ENCODE measurements at places on chromosomes 4 and X.

DNA sequence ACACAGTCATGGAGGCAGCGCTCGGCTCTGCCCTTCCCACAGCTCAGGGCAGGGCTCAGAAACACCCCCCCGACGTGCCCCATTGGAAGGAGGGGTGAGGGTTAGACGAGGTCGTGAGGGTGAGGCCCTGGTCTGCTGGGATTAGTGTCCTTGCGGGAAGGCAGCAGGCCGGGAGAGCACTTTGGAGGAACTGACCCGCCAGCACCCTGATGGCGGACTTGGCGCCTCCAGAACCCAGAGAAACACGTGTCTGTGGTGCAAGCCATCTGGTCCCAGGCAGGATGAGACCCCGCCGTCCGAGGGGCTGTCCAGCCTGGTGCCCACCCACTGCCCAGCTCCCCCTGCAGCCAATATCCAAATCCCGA lies 26.3 kb downstream of the TACC3 start:
- DNase-seq: no peak

DNA sequence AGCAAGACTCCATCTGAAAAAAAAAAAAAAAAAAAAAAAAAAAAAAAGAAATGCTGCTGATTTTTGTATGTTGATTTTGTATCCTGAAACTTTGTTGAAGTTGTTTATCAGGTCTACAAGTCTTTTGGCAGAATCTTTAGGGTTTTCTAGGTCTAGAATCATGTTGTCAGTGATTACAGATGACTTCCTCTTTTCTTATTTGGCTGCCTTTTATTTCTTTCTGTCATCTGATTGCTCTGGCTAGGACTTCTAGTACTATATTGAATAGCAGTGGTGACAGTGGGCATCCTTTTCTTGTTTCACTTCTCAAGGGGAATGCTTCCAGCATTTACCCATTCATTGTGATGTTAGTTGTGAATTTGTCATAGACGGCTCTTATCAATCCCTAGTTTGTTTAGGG lies 334.4 kb downstream of the SPRY1 start:
- no peak for DNase-seq

DNA sequence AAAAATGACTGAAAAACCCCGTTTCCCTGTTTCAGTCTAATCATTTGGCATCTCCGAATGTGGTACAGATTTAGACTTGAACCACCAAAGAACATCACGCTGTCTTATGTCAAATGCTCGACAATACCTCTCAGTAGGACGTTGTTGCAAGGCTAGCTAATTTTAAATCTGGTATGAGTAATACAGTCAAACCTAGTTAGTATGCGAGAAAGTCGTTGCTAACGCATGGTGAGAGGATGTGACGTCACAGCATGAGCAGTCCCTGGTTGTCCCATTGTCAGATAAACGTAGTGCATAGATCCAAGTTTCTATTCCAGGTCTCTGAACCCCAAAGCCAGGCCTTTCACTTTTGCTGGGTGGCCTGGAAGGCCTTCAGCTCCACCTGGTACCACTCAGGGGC lies 44.7 kb downstream of the SETD7 start:
- no peak for DNase-seq

- DNase-seq: no peak
Observed at GRCh38 chr4:95867919-95868318, 28.0 kb downstream of the PDHA2 start.

- no peak for DNase-seq
Observed at GRCh38 chr4:42280327-42281095, 116.8 kb upstream of the SHISA3 start.

- no peak for DNase-seq
Observed at GRCh38 chrX:50448565-50448964, 22.1 kb downstream of the DGKK start.

GRCh38 chrX:2664502-2664901 lies 26.6 kb upstream of the CD99 start:
- no peak for DNase-seq

- DNase-seq: no peak
Observed at GRCh38 chr4:39718366-39719323, 20.7 kb downstream of the UBE2K start.

- no peak for DNase-seq
Observed at GRCh38 chr4:54727346-54727745, 69.6 kb downstream of the KIT start.

GRCh38 chr4:80619070-80619674 lies 283.6 kb downstream of the CFAP299 start:
- no peak for DNase-seq

DNA sequence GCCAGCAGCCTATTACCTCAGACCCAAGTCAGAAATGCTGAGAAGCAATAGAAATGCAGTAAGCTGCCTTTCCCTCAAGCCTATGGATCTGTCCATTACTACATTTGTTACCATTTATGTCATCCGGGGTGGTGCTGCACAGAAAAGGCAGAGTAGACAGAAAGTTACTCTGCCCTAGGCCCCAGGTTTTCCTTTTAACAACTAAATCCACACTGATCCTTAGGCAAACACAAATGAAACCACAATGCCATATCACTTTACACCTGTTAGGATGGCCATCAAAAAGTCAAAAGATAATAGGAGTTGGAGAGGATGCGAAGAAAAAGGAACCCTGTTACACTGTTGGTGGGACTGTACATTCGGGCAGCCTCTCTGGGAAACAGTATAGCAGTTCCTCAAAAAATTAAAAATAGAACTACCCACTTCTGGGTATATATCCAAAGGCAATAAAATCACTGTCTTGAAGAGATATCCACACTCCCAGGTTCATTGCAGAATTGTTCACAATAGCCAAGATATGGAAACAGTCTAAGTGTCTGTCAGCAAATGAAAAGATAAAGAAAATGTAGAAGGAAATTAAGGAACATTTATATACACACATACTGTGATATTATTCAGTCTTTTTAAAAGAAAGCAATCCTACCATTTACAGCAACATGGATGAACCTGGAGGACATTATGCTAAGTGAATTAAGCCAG lies 186.3 kb downstream of the NWD2 start:
- DNase-seq: no peak

- no peak for DNase-seq
Observed at GRCh38 chrX:73213734-73214425, 771 bp downstream of the NAP1L2 start.

DNA sequence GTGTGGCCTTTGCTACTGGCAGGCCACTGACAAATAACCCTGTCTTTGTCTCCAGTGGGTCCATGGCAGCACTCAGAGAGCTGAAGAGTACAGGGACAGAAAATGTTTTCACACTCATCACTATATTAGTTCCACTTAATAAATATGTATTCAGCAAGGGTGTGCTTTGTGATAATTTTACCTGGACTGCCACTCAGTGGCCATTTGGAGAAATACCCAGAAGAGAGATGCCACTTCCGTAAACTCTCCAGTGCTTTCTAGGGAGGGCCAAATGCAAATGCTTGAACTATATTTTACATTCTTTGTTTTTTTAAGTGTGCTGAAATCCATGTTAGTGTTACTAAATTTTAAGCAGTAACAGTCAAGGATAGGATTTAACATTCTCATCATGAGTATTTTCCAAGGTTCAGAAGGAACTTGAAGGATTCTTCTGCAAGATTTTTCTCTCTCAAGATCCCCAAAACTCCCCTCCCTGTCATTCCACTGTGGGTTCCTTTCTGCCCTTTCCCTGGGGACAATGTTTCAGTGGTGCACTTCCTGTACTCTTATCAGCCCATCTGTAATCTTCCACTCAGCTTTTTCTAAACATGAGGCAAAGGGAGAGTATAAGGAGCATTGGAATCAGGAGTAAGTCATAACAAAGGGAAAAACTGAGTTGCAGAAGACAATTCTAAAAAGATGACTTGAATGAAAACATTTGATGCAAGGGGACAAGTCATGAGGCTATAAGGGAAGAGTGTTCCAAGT lies 46.0 kb downstream of the TFDP3 start:
- no peak for DNase-seq

GRCh38 chrX:41350150-41350975 lies 16.4 kb downstream of the DDX3X start:
- no peak for DNase-seq

DNA sequence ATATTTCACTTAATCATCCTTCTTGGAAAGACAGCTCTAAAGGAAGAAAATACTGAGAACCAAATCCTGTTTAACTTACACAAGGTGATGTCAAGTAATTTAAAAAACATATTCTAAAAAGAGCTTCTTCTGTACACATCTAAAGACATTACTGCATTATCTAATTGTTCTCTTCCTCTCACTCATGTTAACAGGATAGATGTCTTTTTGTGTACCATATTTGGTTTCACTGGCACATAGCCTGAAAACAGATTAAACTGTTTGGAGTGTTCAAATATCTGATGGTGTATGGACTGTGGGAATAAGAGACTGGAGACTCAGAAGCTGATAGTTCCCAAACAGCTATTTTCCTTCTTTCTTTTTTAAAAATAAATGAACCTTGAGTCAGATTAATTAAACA lies 213.3 kb upstream of the MAB21L2 start:
- no peak for DNase-seq

DNA sequence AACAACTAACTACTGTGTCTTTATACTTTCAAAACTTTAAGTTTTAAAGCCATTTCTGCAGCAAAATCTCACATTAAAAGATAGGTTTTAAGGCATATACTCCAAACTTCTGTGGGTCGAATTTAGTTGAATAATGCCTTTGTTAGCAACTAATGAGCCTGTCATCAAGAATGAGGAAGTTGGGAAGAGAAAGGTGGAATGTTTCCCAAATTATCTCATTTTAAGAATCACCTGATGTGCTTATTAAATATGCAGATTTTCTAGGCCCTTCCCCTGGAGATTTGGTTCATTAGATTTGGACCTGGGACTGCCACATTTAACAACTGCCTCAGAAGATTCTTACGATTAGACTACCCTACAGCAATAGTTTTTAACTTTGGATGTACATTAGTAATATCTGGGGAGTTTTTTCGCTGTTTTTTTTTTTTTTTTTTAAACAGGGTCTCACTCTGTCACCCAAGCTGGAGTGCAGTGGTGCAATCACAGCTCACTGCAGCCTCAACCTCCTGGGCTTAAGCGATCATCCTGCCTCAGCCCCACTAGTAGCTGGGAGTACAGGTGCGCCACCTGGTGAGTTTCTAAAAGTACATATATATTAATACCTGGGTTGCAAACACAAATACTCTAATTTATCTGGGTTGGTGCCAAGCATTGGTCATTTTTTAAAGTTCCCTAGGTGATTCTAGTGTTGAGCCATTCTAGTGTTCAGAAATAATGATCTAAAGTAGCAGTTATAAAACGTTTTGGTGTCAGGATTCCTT lies 16.1 kb upstream of the TASL start:
- no peak for DNase-seq

DNA sequence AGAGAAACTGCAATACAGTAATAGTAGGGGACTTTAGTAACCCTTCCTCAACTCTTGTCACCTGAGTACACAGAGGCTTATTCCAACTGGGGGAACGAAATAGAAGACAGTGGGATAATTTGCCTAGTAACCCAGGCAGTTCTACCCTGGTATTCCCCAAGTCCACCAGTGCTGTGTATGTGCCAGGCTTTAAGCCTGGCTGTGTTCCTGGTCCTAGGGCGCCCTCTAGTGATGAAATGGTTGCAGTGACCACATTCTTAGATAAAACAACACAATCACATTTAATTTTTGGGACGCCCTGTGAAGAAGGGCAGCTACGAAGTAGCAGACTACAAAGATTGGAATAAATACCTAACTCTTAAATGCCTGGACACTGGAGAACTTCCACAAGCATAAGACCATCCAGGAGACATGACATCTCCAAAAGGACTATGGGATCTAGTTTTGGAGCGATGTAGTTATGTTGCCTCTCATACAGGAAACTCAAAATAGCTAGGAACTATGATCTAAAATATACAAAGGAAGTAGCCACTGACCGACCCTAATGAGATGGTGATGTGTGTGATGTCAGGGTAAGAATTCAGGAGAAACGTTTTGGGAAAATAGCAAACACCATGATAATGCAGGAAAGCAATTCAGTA lies 288.5 kb upstream of the ZCCHC13 start:
- DNase-seq: peak; percentile 77

- DNase-seq: no peak
Observed at GRCh38 chr4:181745933-181746625, 497.1 kb upstream of the TENM3 start.

GRCh38 chr4:118865091-118865708 lies 23.5 kb upstream of the SYNPO2 start:
- DNase-seq: no peak

GRCh38 chrX:17842769-17843525 lies 18.2 kb downstream of the RAI2 start:
- DNase-seq: no peak

DNA sequence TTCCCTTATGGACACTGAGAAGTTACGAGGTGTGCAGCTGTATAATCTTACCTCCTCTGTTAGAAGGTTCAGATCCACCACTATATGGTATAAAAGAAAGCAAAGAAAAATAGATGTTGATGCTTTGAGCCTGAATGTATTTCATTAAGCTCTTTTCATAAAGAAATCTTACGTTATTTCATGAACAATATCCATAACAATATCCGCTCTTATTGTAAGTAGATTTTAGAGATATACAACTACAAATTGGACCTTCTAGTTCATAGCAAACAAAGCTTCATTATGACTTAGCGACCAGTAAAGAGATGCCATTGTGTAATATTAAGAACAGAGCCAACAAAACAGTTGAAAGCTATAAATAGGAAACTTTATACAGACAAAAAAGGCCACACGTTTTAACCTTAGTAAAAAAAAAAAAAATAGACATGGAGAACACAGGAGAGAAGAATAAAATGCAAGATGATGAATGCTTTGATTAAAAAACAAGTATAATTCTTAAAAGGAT lies 203.6 kb downstream of the PDGFC start:
- no peak for DNase-seq

DNA sequence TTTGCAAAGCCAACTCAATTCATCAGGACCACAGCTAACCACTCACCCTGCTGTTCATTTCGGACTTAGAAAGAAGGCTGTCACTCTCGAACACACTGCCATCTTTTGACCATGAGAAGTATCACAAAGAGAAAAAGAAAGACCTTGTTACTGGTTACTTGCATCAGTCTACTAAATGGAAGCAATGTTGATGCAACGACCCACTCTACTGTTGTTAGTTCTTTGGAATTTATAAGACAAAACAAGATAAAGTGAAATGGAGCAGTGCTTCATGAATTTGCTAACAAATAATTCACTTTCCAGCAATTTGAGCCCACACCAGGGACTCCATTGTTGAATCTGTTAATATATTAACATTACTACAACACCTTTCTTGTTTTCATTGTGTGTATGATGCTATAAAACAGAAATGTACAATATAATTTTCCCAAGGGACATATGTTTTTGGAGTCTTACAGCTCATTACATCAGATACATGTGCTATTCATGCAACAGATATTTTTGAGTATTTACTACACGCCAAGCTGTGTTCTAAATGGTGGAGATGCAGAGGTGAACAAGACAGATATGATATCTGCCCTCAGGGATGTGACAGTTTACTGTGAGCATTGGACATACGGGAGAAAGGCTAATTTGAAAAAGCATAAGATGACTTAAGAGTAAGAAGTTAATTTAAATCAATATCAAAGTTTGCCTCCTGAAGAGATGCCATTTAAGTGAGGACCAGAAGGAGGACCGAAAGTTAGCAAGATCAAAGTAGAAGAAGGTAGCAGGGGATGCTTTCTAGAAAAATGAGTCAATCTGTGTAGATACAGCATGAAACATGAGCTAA lies 87.2 kb downstream of the AREG start:
- no peak for DNase-seq

- DNase-seq: no peak
Observed at GRCh38 chr4:169275180-169275579, 4.4 kb upstream of the SH3RF1 start.
